Small intestine (tissue), 16 donors: ENCODE measurements at places on chromosomes 6 and 20. TPM values are rescaled to one million over a fixed set of nuclear protein-coding genes. Genes with fewer than 3 reads are reported as not detected.
A peak's percentile ranks its signal among the peaks of the same experiment; 100 is the strongest.

GRCh38 chr20:38999965-39000910, 38.1 kb downstream of the DHX35 start:
- no peak for DNase-seq

DNA sequence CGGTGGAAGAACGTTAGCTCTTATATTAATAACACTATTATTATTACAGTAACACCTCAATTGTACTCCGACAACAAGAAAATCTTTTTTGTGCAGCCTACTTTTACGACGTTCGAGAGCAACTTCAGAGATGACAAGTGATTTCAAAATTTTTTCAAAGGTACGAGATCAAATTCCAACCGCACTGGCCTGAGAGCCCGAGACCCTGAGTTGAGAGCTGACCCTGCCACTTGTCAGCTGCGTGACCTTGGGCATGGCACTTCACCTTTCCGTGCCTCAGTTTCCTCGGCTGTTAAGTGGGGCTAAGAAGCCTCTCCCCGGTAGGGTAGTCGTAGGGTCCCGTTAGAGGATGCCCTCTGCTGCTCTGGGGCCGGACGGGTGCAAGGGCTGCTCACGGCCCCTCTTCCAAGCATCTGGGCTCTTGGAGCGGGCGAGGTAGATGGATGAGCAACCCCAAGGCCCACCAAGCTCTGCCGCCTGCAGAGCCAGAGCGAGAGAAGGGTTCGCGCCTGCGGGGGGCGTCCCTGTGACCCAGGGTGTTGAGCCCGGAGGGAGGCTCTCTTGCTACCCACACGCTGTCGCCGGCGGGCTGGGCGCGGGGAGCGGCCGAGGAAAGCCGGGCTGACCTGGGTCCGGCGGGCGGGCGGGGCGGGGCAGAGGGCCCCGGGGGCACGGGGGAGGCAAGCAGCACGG, 510 bp downstream of the NDRG3 start:
- DNase-seq: peak; percentile 27

DNA sequence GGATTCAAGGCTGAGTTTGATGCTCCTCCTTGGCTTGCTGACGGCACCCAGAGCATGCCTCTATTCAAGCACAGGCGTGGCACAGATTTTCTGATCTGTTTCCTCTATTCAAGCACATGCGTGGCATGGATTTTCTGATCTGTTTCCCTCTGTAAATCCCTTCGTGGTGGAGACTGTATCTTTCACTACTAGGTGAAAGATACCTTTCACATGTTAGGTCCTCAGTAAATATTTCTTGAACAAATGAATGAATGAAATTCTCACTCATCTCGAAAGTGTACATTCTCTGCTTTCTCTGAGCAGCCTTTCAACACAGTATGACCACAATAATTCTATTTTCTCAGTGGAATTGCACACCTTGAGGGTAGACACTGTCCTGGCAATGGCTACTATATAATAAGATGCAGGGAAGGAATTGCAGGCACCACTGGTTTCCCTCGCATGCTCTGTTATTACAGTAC, 72.6 kb upstream of the F13A1 start:
- DNase-seq: no peak

- no peak for DNase-seq
Observed at GRCh38 chr20:22369100-22369499, 215.3 kb downstream of the FOXA2 start.

DNA sequence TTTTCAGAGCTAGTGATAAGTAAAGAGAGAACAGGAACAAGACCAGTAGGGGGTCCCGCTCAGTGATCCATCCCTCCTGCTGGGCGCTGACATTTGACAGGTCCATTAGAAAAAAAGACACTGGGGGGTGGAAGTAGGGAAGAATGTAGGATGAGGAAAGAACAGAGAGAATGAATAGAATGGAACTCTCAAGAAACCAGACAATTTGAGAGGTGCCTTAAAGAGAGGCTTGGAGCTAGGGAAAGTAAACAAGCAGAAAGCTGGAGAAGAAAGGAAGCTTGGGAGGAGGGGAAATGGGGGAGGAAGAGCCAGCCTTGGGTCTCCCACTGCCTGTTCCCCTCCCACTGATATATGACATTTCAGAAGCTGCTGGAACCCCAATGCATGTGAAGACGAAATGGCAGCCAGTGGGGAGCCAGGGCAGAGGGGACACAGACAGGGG, 8.4 kb downstream of the GABBR1 start:
- no peak for DNase-seq

GRCh38 chr20:60326821-60327220, 368.6 kb downstream of the CDH26 start:
- DNase-seq: no peak

GRCh38 chr6:134809130-134809529, 140.8 kb downstream of the ALDH8A1 start:
- no peak for DNase-seq

DNA sequence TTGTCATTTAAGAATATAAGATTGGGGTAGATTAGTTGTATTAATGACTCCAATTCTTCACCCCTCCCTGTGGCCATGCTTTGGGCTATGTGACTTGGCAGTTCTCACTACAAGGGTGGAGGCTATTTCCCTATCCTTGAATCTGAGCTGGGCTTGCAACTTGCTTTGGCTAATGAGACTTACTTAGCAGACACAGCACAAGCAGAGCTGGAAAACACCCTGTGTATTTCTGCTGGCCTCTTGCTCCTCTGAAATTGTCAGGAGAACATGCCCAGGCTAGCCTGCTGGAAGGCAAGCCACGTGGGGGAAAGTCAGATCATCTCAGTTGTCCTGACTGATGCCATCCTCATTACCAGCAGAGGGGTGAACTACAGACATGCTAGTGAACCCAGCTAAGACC, 126.5 kb upstream of the HDGFL1 start:
- DNase-seq: no peak

DNA sequence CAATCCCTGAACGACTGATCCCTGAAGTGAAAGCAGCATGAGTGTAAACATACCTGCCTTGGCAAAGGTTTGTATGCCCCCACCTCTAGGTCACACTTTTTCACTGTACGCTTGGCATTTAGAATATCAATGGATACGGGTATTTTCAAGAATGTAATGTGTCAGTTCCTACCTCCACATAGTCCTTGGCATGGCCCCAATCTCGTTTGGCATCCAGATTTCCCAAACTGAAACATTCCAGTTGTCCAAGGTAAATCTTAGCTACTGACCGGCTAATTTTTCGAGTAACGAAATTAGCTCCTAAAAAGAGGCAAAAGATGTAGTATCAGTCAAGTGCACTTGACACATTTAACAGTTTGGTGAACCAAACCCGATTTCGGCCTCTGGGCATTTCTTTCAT, 315.5 kb downstream of the GMDS start:
- DNase-seq: no peak

DNA sequence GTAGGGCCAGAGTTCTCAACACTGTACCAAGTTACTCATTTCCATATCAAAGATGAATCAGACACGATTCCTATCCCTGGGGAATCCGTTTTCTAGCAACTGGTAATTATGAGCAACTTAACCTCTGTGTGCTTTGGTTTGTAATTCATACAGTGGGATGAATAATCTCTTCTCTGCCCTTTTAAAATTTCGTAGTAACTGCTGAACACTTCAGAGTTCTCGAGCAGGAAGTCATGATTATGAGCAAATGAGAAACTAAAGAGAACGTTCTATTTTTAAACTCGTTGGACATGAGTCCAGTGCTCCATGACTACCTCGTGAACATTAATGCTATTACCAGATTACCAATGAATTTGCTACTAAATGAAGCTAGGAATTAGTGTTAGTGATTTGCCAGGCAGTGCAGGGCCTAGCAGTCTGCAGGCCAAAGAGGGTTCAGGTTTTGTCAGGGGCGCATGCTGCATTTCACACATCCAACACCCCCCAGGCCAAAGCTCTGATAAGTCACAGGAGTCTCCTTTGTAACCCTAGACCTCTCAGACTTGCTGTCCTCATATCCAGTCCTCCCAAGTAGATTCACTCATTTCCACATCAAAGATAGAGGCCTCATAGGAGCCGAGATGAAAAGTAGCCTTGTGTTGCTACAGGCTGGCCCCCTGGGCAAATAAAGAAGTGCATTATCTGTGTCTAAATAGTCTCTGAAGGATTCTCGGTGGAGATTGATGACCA, 45.8 kb upstream of the VSTM2L start:
- no peak for DNase-seq

Gene TRIM10
- polyA plus RNA-seq: 6.4 TPM
